ENCODE measurements at places on chromosomes 2 and 18.

DNA sequence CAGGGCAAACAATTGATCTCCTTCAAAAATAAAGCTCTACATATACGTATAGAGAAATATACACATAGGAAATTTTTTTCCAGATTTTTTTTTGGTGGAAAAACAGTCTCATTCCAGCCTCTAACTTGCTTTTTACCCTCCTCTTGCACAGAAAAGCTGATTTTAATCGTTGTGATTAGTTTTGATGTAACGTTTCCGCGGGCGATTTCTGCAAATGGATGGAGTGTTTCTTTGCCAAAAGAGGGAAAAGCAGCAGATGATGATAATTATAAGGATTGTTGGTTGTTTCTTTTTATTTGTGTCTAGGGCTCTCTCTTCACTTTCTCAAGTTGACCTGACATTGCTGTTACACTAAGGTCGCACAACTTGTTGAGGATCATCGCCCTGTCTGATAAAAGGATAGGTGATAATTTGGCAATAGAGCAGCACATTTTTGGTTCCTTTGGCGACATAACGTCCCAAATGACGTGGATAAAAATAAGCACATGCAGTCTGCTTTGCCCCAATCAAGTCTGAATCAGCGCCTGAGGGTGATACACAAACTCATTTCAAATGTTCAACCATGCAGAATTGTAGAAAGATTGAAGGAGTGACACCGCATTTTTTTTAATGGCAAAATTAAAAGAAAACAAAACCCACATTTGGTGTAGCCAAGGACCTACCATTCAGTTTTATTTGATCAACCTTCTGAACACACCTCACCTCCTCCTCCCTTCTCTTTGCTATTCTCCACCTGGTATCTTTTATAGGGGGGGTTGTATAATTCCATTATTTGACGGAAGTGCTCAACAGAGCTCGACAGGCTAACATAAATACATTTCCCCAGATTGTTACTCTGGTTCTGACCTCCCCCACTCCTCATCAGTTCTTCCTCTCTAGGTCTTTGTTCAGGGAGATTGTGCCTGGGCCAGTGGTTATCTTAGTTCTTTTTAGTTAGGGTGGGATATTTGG, 109.6 kb upstream of the KCTD1 start:
- DNase-seq = no peak

DNA sequence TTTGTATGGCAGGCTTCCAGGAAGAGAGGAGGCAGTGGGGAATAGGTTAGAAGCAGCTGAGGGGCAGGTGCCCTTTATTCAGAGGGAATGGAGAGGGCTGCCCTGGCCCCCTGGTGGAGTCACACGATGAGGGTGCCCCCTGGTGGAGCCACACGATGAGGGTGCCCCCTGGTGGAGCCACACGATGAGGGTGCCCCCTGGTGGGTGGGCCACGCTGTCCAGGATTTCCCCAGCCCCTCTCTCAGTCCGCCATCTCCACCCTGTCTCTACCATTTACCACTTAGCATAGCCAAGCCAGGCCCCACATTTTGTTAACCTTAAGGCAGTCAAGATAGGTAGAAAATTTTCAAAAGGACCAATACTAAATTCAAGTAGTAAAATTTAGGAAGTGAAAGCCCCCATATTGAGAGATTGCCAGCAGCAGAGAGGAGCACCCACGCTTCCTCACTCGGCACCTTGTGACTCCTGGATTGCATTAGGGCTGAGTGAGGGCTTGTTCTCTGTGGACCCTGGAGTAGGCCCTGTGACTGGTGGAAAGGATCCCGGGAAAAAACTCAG, 10.4 kb upstream of the FAM228A start:
- no peak for DNase-seq

DNA sequence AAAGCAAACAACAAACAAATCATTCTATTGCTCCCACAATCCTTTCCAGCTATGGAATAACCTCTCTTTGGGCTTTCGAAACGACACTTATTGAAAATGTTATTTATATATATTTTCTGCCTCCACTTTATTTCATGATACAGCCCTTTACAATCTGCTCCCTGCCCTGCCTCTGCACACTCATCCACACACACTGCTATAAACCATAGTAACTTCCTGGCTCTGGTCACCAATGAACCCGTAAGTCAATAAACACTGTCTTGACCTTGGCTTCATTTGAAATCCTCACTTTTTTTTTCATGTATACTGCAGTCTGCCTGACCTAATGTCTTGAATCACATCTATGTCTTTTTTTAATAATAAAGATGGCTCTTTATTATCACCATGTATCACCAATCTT, 161.5 kb downstream of the SLC39A10 start:
- no peak for DNase-seq

GRCh38 chr2:235542733-235543127, 48.9 kb downstream of the AGAP1 start:
- DNase-seq = no peak

GRCh38 chr2:53091183-53091582, 676.4 kb upstream of the CHAC2 start:
- DNase-seq = no peak

GRCh38 chr2:42931146-42931817, 138.9 kb upstream of the HAAO start:
- DNase-seq = no peak

- no peak for DNase-seq
Measured at GRCh38 chr2:552906-553305, 124.3 kb downstream of the TMEM18 start.
